ENCODE measurements at places on chromosomes 2 and 18. TPM values are rescaled to one million over a fixed set of nuclear protein-coding genes. Genes with fewer than 3 reads are reported as not detected.

Gene MOB1A
- 104 TPM for total RNA-seq

Gene MAP2
- 12.8 TPM for total RNA-seq

Gene MC4R
- total RNA-seq = not detected

Gene AQP12A
- not detected for total RNA-seq

Gene C1QL2
- total RNA-seq = not detected

Gene ASXL3
- total RNA-seq = 0.66 TPM

Gene TUBA4B
- total RNA-seq = not detected

Gene SCG2
- 1.0 TPM for total RNA-seq

Gene LYG1
- 0.73 TPM for total RNA-seq

Gene EPB41L3
- 56.6 TPM for total RNA-seq

Gene COL3A1
- total RNA-seq = 3,379 TPM

Gene SF3B1
- total RNA-seq = 180 TPM

Gene CYS1
- 7.3 TPM for total RNA-seq

Gene DSEL
- 156 TPM for total RNA-seq

Gene ADRA2B
- not detected for total RNA-seq

Gene ARPC2
- total RNA-seq = 224 TPM

Gene LRP2
- total RNA-seq = not detected

Gene ABCB11
- under 0.01 TPM for total RNA-seq

Gene CDK5R2
- total RNA-seq = under 0.01 TPM

Gene DNAH6
- total RNA-seq = 0.58 TPM

Gene ITPRIPL1
- total RNA-seq = 5.8 TPM

Gene METTL8
- 29.1 TPM for total RNA-seq

Gene SLC16A14
- 2.6 TPM for total RNA-seq

Gene TMEM247
- total RNA-seq = not detected

Gene PRSS56
- not detected for total RNA-seq

Gene ODC1
- total RNA-seq = 147 TPM

Gene TMEM200C
- under 0.01 TPM for total RNA-seq
